Lower leg skin (tissue), 4 donors: ENCODE measurements at places on chromosomes 5 and 9. TPM values are rescaled to one million over a fixed set of nuclear protein-coding genes. Genes with fewer than 3 reads are reported as not detected.

DNA sequence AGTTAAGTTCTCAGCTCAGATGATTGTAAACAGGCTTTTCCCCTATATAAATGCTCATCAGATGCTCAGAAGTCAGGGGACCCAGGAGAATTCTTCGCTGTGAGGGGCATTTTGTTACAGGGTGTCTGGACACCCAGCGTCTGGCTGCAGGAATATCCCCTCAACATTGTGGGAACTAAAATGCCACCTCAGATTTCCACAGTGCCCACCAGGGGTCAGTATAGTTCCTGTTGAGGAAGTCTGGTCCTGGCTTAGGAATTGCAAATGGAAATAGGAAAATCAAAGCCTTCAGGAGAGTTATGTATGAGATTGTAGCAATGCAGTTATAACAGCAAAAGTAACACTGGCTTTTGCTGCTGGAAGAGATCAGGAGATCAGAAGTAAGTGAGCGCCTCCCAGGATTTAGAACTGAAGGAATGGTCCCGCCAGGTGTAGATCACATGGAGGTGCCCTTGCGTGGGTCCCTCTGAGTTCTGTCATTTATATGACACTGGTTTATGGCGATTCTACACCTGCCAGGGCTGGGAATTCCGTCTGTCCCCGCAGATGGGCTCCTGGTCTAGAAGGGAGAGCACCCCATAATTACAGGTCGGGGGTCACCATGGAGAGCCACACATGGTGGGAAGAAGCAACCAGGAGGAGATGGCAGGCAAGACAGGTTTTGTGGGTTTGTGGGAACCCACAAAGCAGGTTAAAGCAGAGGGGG lies 47.1 kb upstream of the CTSL start:
- peak; percentile 42 for DNase-seq

DNA sequence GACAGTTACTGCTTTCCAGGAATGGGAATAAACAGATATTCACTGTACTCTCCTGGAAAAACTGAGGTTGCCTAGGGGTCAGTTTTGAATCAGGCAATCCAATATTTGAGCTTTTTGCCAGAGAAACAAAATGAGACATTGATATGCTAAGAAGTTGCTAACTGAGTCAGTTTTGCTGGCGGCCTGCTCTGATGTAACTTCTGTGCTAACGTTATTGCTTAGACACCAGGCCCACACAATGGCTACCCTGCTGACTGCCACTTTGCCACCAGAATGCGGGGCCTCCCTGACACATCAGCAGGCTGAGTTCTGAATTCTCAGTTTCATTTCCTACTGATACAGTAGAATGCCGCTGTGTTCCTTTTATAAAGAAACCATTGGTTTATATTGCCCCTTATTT lies 18.2 kb upstream of the ZNF618 start:
- no peak for DNase-seq

- no peak for DNase-seq
Observed at GRCh38 chr5:107774316-107774715, 103.6 kb upstream of the EFNA5 start.

GRCh38 chr9:71703172-71703872 lies 65.0 kb downstream of the CEMIP2 start:
- DNase-seq, result no peak

DNA sequence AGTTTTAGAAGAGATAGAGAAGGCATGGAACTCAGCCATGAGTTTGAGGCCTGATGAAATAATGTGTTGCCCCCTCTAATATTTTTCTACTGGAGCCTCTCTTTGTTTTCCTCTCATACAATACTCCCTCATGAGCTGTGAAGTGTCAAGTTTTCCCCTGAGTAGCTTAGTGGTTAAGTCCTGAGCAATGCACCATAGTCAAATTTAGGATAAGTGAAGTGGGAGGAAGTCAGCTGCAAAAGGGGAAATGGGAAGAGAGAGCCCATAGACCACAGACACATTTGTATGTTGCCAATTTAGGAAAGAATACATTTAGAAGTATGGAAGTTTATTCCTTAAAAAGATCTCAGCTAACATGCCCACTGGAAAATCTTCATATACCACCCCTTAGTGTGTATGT lies 171.5 kb upstream of the NREP start:
- no peak for DNase-seq

- no peak for DNase-seq
Observed at GRCh38 chr9:114417511-114417910, 29.7 kb upstream of the AKNA start.

DNA sequence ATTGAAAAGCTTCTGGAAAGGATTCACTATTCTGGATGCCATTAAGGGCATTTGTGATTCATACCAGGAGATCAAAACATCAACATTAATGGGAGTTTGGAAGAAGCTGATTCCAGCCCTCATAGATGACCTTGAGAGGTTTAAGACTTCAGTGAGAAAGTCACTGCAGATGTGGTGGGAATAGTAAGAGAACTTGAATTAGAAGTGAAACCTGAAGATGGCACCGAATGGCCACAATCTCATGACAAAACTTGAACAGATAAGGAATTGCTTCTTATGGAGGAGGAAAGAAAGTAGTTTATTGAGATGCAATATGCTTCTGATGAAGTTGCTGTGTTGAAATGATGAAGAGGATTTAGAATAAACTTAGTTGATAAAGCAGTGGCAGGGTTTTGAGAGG lies 254.6 kb upstream of the SLC24A2 start:
- DNase-seq, result no peak

The SH3GLB2 gene
- 231 TPM for total RNA-seq

The TAF11L10 gene
- not detected for total RNA-seq
